RWPE1 (cell line): ENCODE measurements at places on chromosomes 2 and 18.
A peak's percentile ranks its signal among the peaks of the same experiment; 100 is the strongest.

- no peak for DNase-seq
These were observed 714.1 kb downstream of the KCNJ3 start for GRCh38 chr2:155412598-155412997.

GRCh38 chr2:168700615-168701245 lies 101.7 kb upstream of the NOSTRIN start:
- no peak for DNase-seq

DNA sequence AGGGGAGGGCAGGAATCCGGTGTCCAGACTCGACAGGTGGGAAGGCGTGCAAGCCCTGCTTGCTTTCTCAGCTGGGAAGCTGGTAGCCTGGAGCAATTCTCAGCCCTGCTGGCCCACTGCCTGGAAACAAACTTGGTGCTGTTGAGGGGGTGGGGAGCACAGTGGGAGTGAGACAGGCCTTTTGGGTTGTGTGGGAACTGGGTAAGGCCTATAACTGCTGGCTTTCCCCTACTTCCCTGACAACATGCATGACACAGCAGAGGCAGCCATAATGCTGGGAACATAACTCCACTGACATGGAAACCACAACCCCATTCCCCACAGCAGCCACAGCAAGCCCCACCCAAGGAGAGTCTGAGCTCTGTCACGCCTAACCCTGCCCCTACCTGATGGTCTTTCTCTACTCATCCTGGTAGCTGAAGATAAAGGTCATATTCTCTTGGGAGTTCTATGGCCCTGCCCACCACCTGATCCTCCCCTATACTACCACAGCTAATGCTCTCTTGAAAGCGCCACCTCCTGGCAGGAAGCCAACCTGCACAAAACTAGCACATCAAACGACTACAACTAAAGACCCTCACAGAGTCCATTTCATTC lies 122.9 kb upstream of the ACVR1C start:
- no peak for DNase-seq

DNA sequence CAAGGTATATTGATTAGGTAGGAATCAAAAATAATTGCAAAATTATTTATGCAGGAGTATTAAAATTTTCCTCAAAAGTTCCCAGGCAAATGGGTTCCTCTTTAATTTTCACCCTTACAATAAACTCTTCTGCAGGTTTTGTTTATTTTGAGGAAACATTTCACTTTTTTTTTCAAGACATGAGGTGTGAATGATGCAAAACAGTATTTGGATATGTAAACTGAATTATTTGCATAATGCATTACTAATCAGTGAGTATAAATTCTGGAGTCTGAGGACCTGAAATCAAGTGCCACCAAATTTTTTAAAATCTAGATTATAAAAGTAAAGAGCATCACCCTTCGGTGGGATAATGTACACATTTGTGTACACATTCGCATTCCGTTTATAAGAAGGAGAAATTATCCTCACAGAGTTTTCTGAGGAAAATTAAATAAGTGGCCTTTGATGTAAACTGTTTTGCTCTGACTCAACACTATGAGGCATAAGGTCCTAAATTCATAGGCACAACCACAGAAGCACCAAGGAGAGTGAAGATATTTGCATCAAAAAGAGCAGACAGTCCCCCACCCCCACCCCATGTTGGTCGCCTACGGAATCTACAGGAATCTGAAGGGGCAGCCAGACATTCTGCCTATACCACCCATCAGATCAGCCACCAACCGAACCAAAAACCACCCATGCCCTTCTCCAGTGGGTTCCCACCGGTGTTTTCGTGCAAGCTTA lies 33.1 kb downstream of the BCL11A start:
- DNase-seq: no peak

- DNase-seq: no peak
These were observed 464.9 kb downstream of the EIPR1 start for GRCh38 chr2:2912731-2913130.

- no peak for DNase-seq
These were observed 98.0 kb downstream of the PTGR3 start for GRCh38 chr18:75110846-75111415.

- no peak for DNase-seq
These were observed 167.4 kb upstream of the RAB6C start for GRCh38 chr2:129812071-129812470.

- no peak for DNase-seq
These were observed 165.8 kb downstream of the TNS1 start for GRCh38 chr2:217836901-217837491.

DNA sequence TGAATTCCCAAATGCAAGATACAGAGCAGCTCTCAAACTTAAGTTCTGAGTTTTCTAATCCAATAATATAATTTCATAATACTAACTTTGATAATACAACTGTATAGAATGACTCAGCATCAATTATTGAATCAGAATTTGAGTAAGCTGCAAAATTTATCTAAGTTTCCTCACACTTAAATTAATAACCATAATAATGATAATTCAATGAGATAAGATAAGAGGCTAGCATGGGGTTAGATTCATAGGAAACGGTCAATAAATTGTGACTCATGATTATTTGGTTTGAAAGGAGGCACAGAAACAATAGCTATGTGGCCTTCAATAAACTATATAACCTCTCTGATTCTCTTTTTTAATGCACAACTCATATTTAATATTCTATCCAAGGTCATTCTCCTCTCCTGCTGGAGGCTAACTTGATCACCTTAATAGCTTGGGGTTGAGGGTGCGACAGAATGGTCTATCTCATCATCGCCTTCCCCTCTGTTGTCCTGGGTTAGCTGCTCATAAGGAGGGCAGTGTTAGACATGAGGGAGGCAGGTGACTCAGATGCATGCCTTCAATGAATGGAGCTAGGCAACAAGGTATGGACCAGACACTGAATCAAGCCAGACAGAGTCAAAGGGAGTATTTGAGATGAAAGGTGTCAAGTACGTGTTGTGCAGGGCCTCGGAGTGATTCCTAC lies 36.2 kb upstream of the BMP10 start:
- no peak for DNase-seq

GRCh38 chr2:26432859-26433258 lies 31.1 kb downstream of the DRC1 start:
- no peak for DNase-seq

DNA sequence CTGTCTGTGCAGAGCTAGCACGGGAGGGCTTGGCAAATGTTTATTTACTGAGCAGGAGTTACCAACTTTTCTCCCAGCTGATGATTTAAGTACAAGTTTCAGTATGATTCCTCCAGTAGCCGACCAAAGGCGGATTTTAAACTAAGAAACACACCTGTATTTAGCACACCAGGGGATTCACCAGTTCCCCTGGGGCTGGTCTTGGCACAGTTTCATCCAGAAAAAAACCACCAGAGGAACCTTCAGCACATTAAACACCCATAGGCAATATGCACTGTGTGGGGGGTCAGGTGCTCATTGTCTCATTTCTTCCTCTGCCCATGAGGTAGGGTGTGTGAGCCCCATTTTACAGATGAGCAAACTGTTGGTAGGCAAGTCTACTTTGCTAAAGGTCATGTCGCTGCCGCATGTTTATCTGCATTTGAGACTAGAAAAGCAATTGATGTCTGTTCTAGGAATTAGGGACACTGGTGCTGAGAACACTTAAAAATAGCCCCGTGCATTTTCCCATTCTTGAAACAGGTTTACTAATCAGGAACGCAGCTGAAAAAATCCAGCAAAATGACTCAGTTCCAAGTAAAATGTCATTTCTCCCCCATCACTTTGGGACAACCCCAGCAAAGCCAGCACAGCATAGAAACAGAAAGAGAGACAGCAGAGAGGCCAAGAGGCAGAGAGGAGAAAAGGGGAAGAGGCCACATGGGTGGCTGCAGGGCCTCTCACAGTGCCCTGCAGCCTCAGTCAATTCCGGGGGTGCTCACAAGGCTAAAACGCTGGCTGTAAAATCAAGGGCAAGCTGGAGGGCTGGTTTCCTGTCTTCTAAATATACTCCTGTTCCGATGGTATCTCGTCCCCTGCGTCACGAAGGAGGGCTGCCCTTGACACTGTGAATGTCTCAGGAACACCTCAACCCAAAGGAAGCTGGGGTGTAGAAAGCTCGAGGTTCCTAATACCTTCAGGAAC lies 166.8 kb upstream of the ID2 start:
- no peak for DNase-seq

DNA sequence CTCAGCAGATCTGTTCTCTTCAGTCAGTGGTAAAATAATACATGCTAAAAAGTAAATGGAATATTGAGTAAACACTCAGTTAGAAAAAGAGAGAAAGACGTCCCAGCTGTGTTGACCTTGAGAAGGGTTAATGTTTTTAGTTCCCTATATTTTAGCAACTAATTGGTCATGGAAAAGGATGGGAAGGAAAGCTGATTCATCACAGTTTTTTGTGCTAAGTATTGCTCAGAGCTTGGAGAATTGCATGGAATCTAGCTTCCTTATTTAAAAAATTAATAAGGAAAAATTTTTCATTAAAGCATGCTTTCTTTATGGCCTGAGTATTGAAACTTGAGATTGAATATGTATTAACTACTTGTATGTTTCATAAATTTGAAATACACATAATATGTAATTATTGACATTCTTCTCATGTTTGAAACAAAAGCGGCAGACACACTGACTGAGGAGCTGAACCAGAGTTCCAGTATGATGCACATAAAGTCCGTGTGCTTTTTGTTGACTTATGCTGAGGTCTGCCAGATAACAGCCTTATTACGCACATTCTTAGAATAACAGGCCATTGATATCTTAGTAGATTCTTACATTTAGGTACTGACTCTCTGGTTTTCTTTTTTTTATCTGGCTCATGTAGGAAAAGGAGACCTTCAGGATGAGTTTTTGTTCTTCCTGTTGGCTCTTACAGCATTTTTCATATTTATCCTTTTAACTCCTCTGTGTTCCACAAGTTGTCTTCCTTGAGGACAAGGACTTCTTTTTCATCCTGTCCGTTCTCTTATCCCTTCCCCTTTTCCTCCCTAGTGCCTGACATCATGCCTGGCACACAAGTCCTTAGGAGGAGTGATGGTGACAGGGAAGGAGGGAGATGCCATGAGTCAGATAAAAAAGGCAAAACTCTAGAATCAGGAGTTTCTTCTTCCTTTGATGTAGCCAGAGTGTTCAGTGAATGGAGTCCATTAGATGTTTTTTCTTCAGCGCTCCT lies 194.1 kb downstream of the PTPRM start:
- DNase-seq: no peak

DNA sequence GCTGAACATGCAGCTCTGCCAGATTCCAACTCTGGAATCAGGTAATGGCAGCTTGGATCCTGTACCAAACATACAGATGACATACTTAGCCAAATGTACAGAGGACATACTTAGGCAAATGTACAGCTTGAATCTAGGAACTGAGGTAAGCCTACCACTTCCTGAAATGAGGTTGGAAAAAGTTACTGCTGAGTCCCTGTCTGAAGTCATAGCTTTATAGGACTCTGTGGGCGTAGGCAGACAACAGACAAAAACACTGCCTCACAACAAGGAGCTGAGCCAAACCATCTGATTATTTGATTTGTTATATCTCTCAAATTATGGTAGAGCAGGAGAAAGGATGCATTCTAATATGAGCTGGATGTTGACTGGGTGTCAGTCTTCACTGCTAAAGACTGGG lies 290.2 kb upstream of the TCF4 start:
- DNase-seq: no peak

- DNase-seq: no peak
These were observed 49.6 kb upstream of the PXDN start for GRCh38 chr2:1793868-1794445.

- no peak for DNase-seq
These were observed 203.4 kb upstream of the TNP1 start for GRCh38 chr2:217063238-217063755.

DNA sequence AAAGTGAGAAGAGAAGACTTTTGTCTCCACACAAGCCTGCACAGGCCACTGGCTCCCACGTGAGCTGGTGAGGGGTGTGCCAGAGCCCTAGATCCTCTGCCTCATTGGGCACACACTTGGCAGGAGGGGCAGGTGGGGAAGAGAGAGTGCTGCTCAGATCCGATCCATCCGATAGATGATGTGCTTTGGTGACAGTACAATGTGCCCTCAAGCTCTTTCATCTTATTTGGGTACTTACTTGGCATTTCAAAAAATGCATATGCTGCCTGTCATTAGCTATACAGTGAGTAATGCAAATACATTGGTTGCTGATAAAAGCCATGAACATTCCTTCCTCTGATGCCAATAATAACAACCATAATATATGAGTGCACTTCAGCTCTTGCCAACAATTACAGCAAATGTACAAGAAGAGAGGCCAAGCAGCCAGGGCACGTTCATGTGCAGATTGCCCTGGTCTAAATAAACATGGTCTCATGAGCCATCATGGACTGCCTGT lies 255.3 kb downstream of the VAPA start:
- peak; percentile 18 for DNase-seq

DNA sequence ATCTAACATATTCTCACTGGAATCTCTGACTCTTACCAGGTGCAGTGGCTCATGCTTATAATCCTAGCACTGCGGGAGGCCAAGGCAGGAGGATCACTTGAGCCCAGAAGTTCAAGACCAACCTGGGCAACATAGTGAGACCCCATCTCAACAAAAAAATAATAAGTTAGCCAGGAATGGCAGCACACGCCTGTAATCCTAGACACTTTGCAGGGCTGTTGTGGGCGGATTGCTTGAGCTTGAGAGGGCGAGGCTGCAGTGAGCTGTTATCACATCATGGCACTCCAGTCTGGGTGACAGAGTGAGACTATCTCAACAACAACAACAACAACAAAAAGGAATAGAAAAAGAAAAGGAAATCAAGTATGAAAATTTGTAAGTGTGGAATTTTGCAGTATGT lies 306.5 kb upstream of the CYP26B1 start:
- DNase-seq: no peak
